Inflammatory macrophage treated with lipopolysaccharide for 4 hours (primary cell): ENCODE measurements at places on chromosomes 5 and 9.

- DNase-seq: no peak
These were observed 24.6 kb downstream of the SECISBP2 start for GRCh38 chr9:89342948-89343347.

DNA sequence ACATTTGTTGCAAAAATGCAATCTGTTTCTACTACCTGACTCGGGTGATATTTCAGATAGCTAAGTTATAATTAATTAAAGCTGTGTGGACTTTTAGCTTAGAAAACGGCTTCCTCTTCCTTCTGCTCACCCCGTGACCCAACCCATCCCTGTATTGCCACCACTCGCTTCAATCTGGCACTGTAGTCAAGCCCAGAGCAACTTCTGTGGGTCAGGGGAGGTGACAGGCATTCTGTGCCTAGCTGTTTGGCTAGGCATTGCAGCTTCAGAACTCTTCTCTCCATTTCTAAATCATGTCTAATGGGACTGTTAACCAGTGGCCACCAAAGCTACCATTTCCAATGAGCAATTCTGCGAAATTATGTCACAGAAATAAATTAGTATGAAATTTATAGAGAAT, 179.7 kb upstream of the TLX3 start:
- DNase-seq: no peak

DNA sequence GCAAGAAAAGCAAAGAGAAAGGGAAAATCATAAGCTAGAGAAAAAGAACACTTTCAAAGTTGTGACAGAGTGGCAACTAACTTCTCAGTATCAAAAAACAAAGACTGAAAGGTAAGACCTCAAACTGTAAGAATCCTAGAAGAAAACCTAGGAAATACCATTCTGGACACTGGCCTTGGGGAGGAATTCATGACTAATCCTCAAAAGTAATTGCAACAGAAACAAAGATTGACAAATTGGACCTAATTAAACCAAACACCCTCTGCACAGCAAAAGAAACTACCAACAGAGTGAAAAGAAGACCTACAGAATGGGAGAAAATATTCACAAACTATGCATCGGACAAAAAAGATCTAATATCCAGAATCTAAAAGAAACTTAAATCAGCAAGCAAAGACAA, 79.1 kb downstream of the FEM1C start:
- DNase-seq: peak; percentile 52

GRCh38 chr5:116876240-116876840, 301.7 kb upstream of the SEMA6A start:
- no peak for DNase-seq

- no peak for DNase-seq
These were observed 217.5 kb downstream of the GABBR2 start for GRCh38 chr9:98491231-98491651.

GRCh38 chr9:35906923-35907699, 1.1 kb downstream of the HRCT1 start:
- DNase-seq: no peak
